ENCODE measurements at places on chromosomes 7 and 10.
A peak's percentile ranks its signal among the peaks of the same experiment; 100 is the strongest.

DNA sequence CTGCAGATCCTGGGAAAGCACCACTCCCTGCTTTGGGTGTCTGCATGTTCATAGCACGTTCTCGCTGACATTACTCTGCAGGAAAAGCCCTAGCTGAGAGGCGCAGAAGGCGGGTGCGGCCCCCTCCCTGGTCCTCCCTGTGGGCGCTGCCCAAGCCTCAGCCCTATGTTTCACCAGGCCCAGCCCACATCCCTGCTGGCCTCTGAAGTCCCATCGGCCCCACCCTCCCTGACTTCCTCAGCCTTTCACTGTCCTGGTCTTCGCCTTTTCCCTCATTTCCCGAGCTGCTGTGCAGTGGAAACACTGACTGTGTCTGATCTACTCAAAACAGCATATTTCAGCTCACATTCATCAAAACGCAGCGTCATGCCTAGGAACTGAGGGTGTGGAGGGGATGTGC, 36.3 kb upstream of the DIP2C start:
- no peak for DNase-seq

DNA sequence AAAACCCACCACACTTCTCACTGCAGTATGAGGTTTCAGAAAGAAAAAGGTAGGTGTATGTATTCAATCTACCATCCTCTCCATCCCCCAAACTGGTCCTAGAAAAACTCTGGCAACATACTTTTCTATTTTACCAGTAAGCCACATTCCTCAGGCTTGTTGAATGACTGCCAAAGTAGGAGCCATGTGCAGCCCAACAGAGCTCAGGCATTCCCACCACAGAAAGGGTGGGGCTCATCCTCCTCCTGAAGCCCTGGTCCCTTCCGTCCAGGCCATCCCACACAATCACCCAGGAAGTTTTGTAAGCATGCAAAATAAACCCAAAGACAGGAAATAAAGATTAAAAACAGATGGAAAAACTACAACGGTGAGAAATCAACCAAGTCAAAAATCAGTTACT, 57.2 kb downstream of the MAD1L1 start:
- DNase-seq: peak; percentile 83

GRCh38 chr7:78746301-78746700, 707.2 kb downstream of the MAGI2 start:
- DNase-seq: no peak

GRCh38 chr10:103449208-103450144, 2.7 kb downstream of the CALHM2 start:
- DNase-seq: no peak

- no peak for DNase-seq
These were observed 687.6 kb downstream of the AUTS2 start for GRCh38 chr7:70285854-70286253.

DNA sequence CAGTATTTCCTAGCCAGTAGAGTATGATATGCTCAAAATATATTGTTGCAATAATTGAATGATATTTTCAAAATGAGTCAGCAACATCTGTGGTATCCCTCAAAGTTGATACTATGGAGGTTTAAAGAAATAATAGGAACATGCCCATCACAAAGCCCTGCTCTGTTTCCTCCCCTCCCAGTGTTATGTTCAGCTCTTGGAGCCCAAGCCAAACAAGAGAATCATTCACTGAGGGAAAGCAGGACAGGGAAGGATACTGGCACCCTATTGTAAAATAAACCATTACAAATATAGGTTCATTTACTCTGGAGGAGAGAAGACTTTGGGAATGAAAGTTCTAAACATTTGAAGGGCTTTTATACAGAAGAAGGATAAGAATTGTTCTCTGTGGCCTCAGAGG, 37.6 kb downstream of the SORCS3 start:
- DNase-seq: no peak

- DNase-seq: no peak
These were observed 14.9 kb downstream of the KCNK18 start for GRCh38 chr10:117212176-117212575.

- DNase-seq: no peak
These were observed 120.2 kb upstream of the TMEM229A start for GRCh38 chr7:124152859-124153692.

GRCh38 chr7:2134740-2135139, 98.0 kb downstream of the MAD1L1 start:
- DNase-seq: no peak

GRCh38 chr7:30378275-30378674, 93.9 kb downstream of the ZNRF2 start:
- DNase-seq: no peak

DNA sequence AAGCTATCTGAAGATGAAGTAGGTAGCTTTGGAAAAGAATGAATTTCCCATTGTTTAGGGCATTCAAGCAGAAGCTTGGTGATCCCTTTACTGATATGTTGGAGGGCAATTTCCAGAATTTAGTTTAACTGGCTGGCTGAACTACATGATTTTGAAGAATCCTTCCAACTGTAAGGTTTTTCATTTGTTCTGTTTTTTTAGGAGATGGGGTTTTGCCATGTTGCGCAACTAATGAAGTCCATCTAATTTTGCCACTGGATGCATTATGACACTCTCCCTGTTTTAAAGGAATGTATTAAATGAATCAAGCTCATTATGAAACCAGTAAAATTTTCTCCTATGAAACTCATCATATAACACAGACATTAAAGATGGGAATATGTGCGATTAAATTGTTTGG, 6.1 kb upstream of the DDX50 start:
- no peak for DNase-seq

DNA sequence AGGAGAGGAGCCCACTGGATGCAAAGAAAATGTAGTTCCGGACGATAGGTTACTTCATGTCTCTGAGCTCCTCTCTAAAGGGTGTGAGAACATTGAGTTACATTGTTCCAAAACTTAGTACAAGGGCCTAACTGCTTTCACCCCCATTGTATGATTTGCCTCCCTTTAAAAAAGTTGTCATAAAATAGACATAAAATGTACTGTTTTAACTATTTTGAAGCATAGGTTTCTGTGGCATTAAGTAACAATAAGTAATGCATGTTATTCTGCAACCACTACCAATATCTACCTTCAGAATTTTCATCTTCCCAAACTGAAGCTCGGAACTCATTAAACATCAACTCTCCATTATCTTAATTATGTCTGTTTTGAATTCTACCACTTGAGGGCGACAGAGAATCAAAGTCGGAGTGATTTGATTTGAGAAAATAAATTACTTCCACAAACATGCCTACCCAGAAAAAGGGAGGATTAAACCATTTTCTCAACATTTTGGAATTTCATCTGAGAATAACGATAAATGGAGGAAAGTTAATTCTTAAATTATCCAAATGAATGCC, 2.7 kb downstream of the IGFBP1 start:
- no peak for DNase-seq

GRCh38 chr10:118054383-118054782, 7.6 kb upstream of the RAB11FIP2 start:
- DNase-seq: no peak

DNA sequence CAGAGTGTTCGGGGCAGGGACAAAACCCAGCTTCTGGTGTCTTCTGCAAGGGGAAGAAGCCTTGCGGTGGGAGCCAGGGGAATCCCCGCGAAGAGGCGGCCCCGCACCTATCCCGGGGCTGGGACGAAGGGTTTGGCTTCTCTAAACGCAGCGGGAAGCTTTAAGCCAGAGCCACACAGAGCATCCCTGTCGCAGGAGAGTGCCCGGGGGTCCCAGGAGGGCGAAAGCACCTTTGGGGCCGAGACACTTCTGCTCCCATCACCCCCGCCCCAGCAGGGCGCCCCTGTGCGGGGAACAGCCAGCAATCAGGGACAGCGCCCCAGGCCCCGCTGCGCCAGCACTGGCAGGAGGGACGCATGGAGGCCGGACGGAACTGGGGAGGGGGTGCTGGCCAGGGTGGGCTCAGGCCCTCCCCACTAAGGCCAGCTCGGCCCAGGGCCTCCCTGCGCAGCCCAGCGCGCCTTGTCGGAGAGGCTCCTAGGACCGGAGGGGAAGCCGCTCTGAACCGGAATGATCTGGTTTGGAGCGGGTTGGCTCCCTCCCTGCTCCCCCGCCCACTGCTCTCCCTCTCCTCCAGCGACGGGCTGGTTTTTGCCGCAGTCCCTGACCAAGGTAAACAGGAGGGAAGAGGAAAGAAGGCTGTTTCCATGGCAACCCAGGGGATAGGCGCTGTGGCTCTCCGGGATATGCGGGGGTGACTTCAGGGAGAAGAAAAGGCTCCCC, 63.9 kb downstream of the TMEM209 start:
- no peak for DNase-seq

GRCh38 chr10:22712956-22713852, 1.2 kb downstream of the PIP4K2A start:
- no peak for DNase-seq
